ENCODE measurements at places on chromosomes 11 and 22.

DNA sequence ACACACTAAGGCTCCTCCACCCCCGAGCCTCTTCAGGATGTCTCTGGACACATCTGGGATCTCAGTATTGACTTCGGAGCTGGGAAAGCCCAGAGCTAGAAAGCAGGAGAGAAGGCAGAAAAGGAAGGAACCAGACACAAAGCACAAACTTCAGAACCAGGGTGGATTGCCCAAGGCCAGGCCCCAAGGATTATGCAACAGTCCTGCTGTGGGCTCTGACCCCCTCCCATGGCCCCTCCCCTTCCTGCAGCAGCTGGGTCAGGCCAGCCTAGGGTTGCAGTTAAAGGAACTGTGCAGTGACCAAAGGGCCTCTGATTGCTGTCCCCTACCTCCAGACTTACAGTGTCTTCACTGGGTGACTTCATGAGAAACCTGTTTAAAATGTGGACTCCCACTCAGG is 5.3 kb downstream of the KCNE3 start:
- no peak for DNase-seq

DNA sequence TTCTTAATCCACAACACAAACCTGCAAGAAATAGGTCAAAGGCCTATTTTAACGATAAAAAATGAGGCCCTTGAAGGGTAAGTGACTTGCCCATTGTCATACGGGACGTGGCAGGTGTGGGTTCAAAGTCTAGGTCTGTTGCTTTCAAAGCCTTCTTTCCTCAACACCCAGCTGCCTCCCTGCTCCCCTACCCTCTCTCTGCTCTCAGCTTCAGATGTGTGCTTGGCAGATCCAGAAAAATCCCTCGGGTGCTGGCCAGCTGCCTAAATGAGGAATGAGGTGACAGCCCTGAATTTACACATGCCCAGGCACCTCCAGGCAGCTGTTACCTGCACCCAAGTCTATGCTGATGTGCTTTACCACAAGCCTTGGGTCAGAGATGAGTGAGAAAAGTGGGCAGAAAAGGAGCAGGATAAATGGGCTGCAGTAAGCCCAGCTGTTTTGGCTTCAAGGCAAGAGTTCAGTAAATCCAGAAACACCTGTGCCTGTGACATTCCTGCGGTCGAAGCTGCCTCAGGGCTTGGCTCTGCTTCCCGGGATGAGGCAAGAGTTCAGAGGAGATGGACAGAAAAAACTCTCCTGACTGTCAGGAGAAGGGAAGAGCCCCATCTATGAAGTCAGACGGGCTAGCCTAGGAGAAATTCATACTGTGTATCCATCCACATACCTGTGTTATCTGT is 49.9 kb upstream of the LDLRAD3 start:
- no peak for DNase-seq

GRCh38 chr22:45083659-45084305 is 74.0 kb upstream of the PHF21B start:
- DNase-seq, result no peak

DNA sequence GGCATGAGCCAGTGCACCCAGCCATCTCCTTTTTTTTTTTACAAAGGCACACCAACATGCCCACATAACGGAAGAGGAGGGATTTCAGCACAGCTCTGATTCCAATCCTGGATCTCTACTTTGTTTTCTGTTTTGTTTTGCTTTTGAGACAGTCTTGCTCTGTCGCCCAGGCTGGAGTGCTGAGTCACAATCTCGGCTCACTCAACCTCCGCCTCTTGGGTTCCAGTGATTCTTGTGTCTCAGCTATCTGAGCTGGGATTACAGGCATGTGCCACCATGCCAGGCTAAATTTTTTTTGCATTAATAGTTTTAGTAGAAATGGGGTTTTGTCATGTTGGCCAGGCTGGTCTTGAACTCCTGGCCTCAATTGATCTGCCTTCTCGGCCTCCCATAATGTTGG is 28.1 kb downstream of the VSTM5 start:
- no peak for DNase-seq

GRCh38 chr11:85695546-85695945 is 9.6 kb upstream of the CCDC89 start:
- no peak for DNase-seq

- no peak for DNase-seq
These were observed 1.8 kb downstream of the FUT4 start for GRCh38 chr11:94545264-94546161.
